ENCODE measurements at places on chromosomes 11 and 22.

GRCh38 chr22:33299245-33299956, 241.2 kb upstream of the SYN3 start:
- no peak for DNase-seq

GRCh38 chr11:61049063-61049377, 53.3 kb upstream of the CD5 start:
- DNase-seq, result no peak

DNA sequence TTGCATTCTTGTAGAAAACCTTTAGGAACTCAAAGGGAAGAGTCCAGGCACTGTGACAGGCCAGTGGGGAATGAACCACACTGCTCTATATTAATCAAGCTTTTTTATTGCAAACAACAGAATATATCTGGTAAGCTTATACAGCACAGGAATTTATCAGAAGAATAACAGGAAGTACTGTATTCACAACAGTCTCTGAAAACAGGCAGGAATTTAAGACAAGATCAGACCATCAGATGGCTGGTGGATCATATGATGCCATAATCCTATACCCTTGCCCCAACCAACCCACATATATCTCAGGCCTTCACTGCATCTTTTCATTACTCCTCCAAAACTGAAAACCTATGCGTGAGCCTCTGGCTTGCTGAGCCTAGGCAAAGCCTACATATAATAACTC, 1.0 kb upstream of the HTATIP2 start:
- DNase-seq, result no peak

- no peak for DNase-seq
Measured at GRCh38 chr11:19268909-19269308, 28.2 kb upstream of the E2F8 start.

GRCh38 chr11:127997594-127997993, 589.8 kb downstream of the ETS1 start:
- no peak for DNase-seq

- no peak for DNase-seq
Measured at GRCh38 chr11:134342572-134343340, 11.0 kb downstream of the GLB1L2 start.

GRCh38 chr22:19361501-19362103, 69.9 kb downstream of the HIRA start:
- no peak for DNase-seq

DNA sequence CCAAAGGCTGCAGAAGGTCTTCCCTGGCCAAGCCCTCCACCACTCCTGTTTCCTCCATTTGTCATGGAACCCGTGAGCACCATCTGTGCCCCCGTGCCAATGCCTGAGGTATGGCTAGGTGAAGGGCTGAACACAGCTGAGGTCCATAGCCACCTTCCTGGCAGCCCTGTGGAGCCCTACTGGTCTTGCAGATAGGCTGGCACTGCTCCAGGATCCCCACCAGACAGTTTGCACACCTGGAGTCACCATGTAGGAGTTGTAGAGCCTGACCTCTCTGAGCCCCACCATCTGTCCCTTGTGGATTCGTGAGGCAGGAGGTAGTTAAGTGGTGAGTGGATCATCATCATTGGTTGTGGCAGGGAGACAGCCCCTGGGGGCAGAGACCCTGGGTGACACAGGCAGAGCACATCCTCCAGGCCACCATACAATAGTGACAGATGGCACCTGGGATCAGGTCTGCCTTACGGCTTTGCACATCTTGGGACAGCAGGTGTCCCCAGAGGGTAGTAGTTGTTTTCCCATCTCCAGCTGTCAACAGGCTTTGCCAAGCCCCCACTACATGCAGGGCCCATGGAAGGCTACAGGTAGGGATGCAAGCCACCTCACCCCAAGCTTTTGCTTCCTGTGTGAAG, 52.5 kb upstream of the SUSD2 start:
- DNase-seq, result no peak

GRCh38 chr11:29336727-29337575, 679.9 kb downstream of the KCNA4 start:
- peak; percentile 81 for DNase-seq

DNA sequence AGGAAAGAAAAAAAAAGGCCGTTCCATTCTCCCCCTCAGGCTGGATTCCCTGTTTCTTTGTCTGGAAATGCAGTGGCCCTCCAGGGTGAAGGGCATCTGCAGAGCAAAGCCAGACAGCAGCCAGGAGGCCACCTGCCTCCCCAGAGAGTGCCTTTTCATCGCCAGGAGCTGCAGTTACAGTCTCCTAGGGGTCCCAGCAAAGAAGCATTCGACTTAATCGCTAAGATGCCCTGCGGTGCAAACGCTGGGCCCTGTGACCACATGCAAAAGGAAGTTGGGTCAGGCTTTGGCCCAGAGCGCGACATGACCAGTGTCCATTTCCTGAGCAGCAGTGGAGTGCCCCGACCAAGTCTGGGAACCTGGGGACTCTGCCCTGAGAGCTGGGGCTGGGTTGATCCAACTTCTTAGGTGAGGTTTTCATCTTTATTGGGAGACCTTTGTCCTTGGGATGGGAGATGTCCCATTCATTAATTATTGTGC, 304.6 kb downstream of the OPCML start:
- no peak for DNase-seq

DNA sequence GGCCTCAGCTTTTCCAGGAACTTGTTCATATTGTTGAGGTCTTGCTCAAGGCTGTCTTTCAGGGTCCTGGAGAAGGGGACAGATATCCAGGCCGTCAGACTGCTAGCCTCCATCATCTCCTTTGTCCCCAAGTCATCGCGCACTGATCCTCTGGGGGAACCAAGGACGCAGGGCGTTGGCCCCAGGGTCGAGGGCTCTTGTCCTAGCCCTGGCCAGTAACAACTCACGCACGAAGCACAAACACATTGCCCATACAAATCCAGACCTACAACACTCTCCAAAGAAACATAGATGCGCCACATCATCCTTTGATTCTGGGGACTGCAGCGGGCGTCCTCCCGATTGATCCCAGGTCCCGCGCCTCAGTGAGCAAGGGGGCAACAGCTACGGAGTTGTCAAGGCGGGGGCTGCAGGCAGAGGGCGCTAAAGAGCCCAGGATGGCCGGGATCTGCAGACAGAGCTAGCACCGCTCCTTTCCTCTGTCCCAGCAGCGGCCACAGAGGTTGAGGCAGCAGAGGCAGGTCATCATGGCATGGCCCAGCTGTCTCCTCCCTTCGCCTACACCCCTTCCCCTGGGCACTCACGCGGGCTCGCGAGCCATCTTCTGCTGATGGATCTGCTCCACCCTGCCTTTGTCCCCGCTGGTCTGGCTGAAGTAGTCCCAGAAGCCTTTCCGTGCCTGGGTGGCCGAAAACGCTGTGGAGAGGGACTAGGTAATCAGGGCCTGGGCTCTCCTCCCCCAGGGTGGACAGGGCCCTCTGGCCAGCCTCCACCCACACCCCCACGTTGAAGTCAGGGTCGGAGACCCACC, 472 bp downstream of the APOA5 start:
- DNase-seq, result peak; percentile 76

- DNase-seq, result no peak
Measured at GRCh38 chr11:120289426-120289825, 35.7 kb upstream of the TLCD5 start.

DNA sequence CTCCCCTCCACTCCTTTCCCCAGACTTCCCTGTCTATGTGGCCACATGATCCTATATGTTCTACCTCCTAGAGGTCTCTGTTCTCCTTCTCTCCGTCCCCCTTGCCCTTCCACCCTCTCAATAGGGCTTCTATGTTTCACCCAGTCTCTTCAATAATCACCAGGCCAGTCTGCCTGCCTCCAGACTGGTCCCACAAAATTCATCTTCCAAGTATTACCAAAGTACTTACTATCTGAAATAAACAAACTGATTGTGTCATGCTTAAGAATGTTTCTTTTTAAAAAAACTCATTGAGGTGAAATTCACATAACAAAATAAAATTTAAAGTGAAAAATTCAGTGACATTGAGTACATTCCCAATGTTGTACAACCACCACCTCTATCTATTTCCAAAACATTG, 44.2 kb downstream of the MTNR1B start:
- DNase-seq, result no peak

GRCh38 chr11:35305670-35306382, 113.5 kb downstream of the SLC1A2 start:
- peak; percentile 70 for DNase-seq

DNA sequence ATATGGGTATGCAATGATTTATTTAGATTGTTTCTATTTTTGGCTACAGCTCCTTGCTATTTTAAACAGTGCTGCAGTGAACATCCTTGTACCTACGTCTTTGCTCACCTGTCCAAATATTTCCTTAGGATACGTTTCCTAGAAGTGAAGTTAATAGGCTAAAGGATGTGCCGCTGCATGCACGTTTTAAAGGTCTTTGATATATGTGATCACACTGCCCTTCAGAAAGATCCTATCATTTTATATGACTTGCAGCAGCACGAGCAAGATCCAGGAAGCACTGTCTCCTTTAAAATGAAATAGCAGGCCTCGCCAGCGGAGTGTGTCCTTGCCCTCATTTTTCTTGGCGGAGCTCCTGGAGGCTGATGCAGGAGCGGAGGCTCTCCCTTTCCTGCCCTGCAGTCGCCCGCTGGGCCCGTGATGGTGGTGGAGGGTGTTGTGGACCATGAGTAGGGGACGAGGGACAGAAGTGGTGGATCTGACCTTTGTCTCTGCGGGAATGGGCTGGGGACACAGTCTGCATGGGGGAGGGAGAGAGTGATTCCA, 19.4 kb downstream of the RPS6KA4 start:
- peak; percentile 14 for DNase-seq

- DNase-seq, result peak; percentile 65
Measured at GRCh38 chr11:57597916-57598830, 688 bp downstream of the SERPING1 start.

DNA sequence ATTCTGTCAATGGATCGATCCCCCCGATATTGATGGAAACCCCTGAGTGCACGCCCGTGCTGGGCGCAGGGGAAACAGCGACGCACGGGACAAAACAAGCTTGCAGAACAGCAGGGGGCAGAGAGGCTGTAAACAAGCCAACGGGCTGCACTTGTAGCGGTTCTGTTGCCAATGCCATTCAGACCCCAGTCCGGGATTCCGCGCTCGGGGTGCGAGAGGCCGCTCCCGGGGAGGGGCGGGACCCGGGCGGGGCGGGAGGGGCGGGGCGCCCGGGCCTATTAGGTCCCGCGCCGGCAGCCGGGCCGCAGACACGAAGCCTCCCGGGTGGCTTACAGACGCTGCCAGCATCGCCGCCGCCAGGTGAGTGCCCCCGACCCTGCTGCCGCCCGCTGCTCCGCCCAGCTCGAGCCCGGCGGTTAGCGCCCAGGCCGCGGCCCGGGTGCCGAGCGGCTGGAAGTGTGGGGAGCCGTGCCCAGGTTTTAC, at the start of gene BIK:
BIK (plus strand) TSS at position 307 of the 483 bp plus-strand sequence. CDS start 13,273 bp downstream, outside the sequence.
- peak; percentile 31 for DNase-seq

GRCh38 chr11:8706673-8707432, 24.3 kb downstream of the RPL27A start:
- DNase-seq, result no peak

GRCh38 chr22:49883294-49883640, 29.6 kb downstream of the ZBED4 start:
- DNase-seq, result no peak

GRCh38 chr11:110505528-110506284, 76.0 kb downstream of the FDX1 start:
- DNase-seq, result no peak

DNA sequence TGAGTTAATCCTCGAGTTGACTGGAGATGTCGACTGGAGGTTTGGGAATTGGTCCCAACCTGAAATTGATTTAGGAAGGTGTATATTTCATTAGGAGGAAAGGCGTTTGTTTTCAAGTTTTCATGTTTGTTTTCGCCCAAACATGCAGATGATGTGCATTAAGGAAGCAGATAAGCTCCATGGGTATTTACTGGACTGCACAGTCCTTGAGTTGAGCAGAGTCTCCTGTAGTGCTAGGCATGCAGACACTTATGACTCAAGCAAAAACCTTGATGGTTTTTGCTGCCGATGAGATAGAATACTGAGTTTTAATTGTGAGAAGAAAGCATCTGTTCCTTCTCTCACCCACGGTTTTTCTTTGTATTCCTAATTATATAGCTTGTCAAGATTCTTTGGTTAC, 27.9 kb downstream of the CABIN1 start:
- DNase-seq, result no peak

- peak; percentile 59 for DNase-seq
Measured at GRCh38 chr22:41361716-41362310, 19.9 kb upstream of the TEF start.

DNA sequence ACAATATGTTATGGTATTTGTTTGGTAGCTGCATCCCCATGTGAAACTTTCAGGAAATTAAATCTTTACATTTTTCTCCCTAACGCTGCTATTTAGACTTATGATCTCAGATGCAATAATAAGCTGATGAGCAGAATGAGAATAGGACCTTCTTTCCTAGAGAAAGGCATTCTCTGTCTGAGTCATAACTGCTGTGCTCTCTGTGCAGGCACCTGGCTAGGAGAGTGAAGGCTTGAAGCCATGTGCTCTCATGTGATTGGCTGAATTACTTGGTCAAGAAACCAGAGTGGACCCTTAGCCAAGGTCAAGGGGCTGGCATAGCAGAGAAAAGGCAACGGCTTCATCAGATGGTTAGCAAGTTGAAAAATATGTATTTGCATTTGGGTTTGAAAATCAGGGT, 185.0 kb downstream of the ADAMTS15 start:
- peak; percentile 43 for DNase-seq

- peak; percentile 95 for DNase-seq
Measured at GRCh38 chr11:119340335-119341221, at the start of gene C1QTNF5. Gene C1QTNF5, minus strand, starts transcription at chr11:119340883. Its CDS starts 486 bp downstream, at chr11:119340397.

GRCh38 chr11:76237914-76238313, 31.6 kb upstream of the WNT11 start:
- no peak for DNase-seq

- DNase-seq, result peak; percentile 55
Measured at GRCh38 chr11:774873-775592, 2.3 kb downstream of the GATD1 start.

DNA sequence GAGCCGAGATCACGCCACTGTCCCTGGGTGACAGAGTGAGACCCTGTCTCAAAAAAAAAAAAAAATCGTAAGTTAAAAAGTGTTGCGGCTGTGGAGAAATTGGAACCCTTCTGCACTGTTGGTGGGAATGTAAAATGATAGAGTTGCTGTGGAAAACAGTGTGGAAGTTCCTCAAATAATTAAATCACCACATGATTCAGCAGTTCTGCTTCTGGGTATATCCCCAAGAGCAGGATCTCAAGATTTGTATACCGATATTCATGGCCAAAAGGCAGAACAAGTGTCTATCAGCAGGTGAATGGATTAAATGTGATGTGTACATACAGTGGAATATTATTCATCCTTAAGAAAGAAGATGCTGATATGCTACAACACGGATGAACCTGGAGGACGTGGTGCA, 3.8 kb downstream of the SELENOO start:
- no peak for DNase-seq

- DNase-seq, result no peak
Measured at GRCh38 chr22:44328762-44329161, 16.0 kb upstream of the SHISAL1 start.

GRCh38 chr22:38077595-38077994, 6.4 kb downstream of the SLC16A8 start:
- no peak for DNase-seq

GRCh38 chr11:118670063-118670462, 9.4 kb downstream of the TREH start:
- DNase-seq, result no peak

GRCh38 chr22:32636884-32637283, 162.3 kb downstream of the FBXO7 start:
- no peak for DNase-seq

GRCh38 chr11:78323363-78323762, 94.3 kb downstream of the GAB2 start:
- DNase-seq, result no peak
